ENCODE measurements at places on chromosomes 2 and 18.

DNA sequence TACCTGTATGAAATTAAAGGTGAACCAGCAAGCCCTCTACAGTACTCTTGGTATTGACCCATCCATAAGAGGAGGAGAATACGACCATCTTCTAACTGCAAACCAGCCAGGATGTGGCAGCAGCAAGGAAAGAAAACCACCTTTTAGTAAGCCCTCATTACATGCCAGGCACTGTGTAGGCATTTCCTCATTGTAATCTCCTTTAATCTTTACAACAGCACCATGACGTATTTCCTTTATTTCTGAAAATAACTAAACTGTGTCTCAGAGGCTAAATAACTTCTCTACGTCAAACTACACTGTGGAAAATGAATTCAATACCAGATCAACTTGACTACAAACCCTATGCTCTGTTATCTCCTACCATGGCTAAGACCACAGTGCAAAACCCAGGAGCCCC is 18.2 kb downstream of the WDR35 start:
- no peak for DNase-seq

DNA sequence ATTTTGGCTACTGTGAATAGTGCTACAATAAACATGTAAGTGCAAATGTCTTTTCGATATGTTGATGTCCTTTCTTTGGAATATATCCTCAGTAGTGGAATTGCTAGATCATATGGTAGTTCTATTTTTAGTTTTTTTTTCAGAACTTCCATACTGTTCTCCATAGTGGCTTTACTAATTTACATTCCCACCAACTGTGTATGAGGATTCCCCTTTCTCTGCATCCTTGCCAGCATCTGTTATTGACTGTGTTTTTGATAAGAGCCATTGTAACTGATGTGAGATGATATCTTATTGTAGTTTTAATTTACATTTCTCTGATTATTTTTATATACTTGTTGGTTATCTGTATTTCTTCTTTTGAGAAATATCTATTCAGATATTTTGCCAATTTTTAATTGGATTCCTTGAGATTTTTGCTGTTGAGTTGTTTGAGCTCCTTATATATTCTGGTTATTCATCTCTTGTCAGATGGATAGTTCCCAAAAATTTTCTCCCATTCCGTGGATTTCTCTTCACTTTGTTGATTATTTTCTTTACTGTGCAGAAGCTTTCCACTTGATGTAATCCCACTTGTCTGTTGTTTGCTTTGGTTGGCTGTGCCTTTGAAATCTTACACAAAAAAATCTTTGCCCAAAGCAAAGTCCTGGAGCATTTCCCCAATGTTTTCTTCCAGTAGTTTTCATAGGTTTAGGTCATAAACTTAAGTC is 532.3 kb downstream of the PID1 start:
- DNase-seq, result no peak

- DNase-seq, result no peak
Measured at GRCh38 chr2:28227498-28227897, 165.2 kb upstream of the FOSL2 start.

DNA sequence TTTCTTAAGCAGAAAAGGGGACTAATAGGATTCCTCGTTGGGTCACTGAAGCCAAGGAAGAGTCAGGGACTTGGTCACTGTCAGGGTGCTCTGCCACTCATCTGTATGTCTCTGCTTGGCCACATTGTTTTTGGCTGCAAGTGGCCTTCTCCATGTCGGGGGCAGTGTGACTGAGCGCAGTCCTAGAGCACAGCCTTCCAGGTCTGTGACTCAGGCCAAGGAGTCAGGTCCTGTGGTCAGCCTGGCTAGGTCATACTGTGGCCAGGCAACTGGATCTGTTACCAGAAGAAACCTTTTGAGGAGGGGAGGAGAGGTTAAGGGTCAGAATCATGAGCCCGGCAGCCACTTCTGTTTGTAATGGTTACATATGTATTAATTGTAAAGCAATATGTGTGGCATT is 61.3 kb downstream of the GALNT1 start:
- no peak for DNase-seq

DNA sequence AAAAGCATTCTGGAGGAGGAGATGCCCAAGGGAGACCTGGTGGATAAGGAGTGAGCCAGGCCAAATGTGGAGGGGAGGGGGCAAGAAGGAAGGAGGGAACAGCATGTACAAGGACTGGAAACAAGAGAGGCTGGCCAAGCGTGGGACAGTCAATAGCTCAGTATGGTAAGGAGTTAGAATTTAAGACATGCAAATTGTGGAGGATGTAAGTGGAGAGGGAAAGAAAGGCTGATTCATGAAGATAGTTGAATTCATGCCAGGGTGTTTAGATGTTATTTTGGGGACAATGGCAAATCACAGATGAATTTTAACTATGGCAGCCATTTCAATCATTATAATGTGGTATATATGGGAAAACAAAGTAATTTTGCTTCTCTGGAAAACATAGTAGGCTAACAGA is 462.3 kb downstream of the MEIS1 start:
- DNase-seq, result no peak

GRCh38 chr18:28288784-28289183 is 111.9 kb upstream of the CDH2 start:
- DNase-seq, result no peak

DNA sequence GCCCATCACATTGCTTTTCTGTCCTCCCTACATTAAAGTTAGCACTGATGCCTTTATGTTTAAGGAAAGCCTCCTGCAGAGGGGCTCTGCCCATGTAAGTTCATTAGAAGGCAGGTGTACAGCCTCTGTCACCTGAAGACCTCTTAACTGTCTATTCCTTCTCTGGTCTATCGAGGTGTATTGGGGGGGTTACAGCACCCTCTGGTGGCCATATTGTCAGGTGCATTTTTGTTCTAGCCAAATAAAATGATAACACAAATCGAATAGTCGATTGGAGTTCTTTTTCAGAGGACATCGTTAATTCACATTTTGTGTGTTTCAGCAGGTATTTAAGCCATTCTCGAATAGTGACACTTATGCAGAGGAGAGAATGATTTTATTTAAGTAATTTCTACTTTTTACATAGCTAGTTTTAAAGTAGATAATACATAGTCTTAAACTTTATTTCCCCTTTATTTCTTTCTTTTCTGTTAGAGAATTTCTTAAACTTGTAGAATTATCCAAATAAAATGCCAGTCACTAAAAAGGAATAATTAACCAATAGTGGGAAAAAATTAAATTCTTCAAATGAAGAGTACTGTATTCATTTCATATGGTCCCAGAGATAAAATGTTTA is 136.8 kb downstream of the NEDD4L start:
- DNase-seq, result peak; percentile 22

DNA sequence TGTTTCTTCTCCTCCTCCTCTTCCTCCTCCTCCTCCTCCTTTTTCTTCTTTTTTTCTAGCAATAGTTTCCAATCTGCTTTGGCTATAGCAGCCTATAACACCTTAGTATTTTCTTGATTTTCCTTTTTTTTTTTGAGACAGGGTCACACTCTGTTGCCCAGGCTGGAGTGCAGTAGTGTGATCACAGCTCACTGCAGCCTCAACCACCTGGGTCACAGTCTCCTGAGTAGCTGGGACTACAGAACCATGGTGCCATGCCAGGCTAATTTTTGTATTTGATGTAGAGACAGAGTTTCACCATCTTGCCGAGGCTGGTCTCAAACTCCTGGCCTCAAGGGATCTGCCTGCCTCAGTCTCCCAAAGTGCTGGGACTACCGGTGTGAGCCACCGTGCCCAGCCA is 10.7 kb upstream of the THNSL2 start:
- DNase-seq, result no peak

DNA sequence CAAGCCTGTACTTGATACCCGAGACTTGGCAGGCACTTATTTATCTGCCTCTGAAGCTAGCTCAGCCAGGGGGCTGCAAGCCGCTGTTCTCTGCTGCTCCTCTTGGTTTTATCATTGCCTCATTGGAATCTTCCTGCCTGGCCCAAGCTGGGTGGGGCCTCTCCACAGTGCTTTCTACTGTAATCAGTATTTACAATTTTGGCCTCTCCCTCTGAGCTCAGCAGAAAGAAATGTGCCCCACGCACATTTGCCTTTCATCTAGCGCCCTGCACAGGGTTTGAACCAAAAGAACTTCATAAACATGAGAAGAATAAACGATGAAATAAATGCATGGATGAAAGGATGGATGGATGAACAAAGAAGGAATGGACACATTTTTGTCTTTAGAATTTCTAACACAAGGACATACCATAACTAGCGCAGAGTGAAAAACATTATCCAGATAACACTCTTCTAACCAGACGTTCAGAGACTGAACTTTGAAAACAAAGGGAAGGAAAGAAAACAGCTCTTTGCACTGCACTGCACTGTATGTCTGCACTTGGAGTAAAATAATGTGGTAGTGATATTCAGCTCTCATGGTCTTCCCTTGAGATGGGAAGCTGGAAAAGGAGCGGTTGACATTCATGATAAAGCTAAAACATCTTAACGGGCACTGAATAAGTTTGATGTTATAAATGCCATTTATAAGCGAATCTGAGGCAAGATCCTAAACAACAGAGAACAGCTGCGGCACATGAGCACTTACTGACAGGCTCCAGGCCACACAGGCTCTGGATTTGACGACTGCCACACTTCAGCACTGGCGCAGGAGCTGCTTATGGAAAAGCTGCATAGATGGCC is 86.8 kb upstream of the SP3 start:
- no peak for DNase-seq

DNA sequence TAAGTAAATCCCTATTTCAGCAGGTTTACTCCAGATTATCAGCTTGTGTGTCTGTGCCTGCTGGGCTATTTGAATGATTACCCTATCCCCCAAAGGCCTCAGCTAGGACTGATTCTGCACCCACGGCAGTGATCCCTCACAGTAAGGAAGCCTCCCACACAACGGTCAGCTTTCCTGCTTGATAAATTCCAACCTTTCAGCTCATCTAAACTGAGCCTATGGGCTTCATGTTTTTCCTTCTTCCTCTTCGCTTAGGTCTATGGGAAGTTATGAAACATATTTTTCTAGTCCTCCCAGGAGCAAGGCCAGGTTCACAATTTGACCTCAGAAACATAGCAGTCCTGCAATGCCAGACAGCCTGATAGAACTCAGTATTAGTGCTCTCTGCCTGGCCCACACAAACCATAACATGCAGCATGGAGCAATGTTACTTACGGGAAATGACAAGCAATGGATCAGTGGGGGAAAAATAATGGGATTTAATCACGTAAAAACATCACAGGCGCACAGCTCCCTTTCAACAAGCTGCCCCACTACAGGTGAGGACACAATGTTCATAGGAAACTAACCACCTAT is 170.9 kb downstream of the ZNF521 start:
- no peak for DNase-seq

DNA sequence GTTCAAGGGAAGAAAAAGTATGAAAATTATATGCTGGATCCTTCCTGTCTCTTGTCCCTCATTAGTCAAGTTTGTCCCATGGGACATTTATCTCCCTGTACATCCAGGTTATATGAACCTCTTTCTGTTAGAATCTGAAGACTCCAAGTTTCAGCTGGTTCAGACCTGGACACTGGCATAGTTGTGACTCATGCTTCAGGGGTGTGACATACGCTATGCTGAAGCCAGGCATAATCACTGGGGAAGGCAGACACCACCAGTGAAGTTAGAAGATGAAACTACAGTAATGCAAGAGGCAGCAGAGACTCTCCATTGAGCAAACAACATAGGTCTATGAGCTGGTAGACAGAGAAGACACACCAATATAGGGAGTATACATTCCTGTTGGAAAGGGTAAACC is 269.7 kb upstream of the SLC8A1 start:
- DNase-seq, result no peak

DNA sequence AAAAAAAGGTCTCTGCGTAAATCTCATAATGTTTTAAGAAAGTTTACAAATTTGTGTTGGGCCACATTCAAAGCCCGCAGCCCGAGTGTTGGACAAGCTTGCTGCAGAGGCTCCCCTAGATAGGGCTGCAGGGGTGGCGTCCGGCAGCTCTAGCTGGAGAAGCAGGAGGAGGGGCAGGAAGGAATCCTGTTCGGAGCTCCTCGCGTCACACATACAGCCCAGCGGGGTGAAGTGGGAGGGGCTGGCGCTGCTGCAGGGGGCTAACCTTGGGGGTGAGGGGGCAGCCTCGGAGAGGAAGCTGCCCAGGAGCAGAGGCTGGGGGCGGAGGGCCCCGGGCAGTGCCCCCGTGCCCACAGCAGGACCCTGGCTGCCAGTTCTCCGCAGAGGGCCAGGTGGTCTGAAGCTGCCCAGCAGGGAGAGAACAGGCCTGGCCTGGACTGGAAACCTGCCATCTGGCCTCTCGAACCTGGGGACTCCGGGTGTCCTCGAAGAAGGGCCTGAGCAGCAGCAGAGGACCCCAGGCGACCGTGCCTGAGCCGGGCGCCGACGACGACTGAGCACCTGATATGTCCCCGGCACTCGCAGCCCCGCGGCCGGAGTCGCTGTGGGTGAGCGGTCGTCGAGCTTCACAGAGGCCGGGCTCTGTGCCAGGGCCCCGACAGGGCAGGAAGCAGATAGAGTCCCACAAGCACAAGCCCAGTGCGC is 2.6 kb upstream of the GPR35 start:
- no peak for DNase-seq

DNA sequence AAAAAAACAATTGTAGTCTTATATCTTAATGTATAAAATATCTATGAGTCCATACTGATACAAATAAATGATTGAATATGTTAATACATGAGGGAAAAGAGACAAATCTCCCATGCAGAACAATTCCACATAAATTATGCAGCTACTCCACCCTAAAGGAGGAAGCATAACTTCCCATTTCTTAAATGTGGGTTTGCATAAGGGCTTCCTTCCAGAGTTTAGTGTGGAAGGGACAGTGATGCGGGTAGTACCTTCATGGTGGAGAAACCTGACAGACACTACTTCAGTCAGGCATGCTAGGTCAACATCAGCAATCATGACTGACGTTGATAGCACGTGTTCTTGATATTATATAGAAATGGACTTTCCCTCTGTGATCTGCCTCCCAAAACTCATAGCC is 146.9 kb upstream of the STON1 start:
- no peak for DNase-seq

GRCh38 chr18:34023471-34023870 is 201.2 kb downstream of the NOL4 start:
- DNase-seq, result no peak

GRCh38 chr2:22694300-22694699 is 690.7 kb upstream of the KLHL29 start:
- no peak for DNase-seq

DNA sequence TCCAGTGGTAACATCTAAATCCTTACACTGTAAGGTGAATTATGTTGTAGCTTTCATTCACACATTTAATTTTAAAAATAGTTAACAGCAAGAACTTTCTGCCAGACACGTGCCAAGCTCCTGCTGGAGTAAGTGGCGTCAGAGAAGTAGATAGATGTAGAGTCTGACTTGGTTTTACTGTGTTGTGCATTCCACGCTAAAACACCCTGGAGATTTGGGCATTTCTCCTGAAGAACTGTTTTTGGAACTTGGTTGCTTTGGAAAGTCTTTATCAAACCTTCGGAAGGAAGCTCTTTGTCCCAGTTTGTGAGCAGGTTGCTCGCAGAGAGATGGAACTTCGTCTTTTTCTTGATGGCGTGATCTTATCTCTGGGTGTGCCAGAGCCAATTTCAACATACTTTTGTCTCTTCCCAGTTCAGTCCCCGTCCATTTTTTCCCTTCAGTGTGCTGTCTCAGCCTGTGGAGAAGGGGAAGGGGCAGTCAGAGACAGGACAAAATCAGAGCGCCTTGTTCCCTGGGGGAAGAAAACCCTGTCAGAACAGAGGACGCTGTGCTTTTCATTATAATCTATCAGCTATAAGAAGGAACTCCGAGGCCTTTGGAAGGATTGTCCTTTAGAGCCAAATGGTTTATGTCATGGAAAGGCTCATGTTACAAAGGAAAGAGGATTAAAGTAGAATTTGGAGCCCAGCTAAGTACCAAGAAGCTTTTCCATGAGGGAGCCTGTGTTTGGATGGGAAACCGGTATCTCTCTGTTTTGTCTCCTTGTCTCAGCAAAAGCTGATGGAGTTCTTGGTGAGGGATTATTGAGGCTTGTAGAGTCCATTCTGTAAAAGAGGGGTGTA is 18.9 kb downstream of the GRHL1 start:
- DNase-seq, result no peak
